Activated T-helper 1 cell treated with anti-CD3 and anti-CD28 coated beads, Interleukin-12 subunit alpha, Interleukin-12 subunit beta, Interleukin-2, Interleukin-4 antibody, amounts not matched to agents 30 ng/mL and 10 ng/mL and 1 ng/mL, durations not matched to agents 14 hours and 24 hours and 36 hours (primary cell): ENCODE measurements at places on chromosomes 7 and 10.

DNA sequence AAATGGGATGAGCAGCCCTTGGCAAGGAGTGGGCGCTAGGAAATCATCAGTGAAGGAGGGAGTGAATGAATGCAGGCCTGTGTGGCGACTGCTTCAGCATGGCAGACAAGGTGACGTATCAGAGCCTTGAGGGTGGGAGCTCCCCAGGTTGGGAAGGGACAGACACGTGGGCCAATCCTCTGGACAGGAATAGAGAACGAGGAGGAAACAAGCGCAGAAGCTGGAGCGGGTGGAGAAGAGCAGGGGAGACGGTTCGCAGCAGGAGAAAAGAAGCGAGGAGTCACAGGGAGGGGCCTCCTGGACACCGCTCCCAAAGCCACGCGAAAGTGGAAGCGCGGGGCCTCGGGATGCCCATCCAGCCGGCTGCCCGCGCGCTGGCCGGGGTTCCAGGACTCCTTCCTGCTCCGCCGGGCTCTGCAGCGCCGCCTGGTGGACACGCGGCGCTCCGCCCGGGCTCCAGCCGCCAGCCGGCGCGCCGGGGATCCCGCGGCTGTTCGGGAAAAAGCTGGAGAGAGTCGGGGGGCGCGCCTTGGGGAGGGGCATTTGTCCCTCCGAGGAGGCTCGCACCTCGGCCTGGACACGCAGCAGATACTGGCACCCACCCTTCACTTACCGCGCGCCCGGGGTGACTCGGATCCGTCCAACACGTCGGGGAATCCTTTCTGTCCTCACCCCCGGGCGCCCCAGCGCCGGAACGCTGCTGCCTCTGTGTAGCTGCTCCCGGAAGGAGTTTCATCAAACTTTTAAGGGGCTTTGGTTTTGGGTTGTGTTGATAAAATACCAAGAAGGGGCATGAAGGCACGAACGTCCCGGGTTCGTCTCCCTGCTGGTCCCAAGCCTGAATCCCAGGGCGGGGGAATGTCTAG, 6.3 kb downstream of the ZNF503 start:
- DNase-seq = no peak

GRCh38 chr7:142862351-142862750, 7.5 kb downstream of the EPHB6 start:
- no peak for DNase-seq

DNA sequence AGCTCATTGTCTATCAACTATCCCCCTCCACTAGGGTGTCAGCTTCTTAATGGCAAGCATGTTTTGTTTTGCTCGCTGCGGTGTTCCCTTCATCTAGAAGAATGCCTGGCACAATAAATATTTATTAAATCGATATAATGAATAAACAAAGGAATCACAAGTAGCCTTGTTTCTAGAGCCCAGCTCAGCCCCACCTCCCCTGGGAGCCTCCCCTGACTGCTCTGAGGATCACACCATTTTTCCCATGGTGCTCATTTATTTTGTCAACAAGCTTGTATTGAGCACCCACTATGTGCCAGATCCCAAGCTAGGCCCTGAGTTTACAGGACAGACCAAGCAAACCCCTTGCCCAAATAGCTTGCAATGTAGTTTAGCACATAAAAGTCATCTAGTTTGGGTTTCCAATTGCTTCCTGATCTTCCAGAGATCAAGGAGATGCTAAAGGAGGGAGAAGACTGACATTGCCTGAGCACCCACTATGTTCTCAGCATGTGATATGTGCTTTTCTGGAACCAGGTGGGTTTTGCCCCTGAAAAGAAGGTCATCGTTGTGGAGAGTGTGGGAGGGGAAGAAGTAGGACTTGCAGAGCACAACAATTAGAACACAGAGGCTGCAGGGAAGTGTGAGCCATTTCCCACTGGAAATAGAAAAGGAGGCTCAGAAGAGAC, 42.3 kb upstream of the GPAM start:
- DNase-seq = no peak

GRCh38 chr7:37320848-37321468, 127.7 kb downstream of the ELMO1 start:
- DNase-seq = no peak

GRCh38 chr7:27212497-27213432, 12.9 kb upstream of the HOXA13 start:
- DNase-seq = no peak

GRCh38 chr10:128981881-128982615, 485.0 kb upstream of the MGMT start:
- no peak for DNase-seq

DNA sequence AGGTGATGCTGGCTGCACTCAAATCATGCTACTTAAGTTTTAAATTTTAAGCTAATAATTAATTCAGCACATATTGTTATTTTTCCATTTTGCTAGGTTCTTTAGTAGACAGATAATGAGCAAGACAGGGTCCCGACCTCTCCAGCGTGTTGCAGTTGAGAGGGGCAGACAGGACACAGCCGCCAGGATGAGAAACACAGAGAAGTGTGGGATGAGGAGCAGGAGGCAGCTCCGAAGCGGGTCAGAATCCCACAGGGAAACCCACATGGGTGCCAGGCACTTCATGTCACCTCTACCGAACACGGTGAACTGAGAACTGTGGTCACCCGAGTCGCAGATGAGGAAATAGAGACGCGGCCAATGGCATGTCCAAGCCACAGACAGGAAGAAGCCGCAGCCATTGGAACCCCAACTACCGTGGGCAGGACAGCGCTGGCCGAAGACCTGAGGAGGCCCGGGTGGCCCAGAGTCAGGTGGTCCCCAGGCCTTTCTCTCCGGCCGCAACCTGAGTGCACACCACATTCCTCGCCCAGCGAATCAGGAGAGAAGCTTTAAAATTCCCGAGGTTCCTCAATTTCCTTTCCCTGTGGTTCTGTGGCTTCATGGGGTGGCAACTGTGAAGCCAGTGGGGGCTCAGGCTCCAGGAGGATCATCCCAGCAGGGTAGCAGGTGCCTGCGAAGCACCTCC, 213.0 kb downstream of the DNAJB6 start:
- DNase-seq = no peak

- no peak for DNase-seq
Observed at GRCh38 chr10:115953281-115953680, 319.7 kb downstream of the GFRA1 start.

- DNase-seq = no peak
Observed at GRCh38 chr7:128266883-128267594, 26.0 kb downstream of the LEP start.

DNA sequence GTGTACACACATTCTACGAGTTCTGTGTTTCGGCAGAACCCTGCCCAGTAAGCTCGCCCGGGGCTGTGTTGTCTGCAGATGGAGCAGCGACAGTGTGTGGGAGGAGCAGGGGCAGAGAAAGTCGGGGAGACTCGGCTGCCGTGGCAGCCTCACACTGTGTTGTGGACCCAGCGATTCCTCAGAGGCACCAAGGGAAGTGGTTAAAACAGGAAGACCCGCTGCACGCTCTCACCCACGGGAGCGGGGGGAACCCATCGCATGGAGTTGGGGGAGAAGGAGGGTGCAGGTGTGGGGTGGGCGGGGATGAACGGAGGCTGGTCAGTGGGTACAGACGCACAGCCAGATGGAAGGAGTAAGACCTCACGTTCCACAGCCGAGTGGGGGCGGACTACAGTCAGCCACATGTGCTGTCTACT, 250.2 kb downstream of the ELFN1 start:
- peak; percentile 30 for DNase-seq

DNA sequence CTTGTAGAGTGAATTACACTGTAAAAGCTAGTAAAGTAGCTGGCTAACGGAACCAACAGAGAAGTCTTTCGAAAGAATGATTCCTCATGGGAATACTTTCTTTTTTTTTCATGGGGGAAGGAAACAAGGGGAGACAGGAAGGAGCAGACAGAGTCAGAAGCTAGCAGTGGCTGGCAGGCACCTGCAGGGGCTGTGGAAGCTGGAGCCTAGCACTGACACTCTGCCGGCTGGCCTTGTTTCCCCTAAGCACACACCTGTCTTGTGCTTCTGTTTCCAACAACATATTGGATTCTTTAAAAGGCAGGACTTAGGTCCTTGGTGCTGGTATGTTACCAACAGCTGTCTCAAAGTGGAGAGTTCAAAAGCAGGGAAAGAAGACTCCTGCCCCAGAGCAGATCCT, 24.7 kb downstream of the NOD1 start:
- no peak for DNase-seq

DNA sequence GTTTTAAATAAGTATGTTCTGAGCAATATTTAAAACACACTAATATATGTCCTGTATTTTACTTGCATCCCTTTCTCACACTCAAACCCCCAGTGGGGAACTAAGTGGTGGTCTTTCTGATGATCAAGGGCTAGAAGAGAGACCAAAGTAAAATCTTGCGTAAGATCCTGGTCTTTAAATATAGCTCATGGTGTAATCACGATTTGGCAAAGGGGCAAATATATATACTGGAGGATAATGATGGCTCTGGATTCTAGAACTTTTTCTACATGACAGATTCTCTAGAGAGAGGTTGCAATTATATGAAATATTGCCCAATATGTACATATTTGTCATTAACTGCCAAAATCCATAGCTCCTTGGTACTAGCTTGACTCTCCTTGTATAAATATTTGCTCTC, 438.3 kb downstream of the NXPH1 start:
- DNase-seq = no peak

GRCh38 chr7:17104419-17104818, 194.0 kb upstream of the AHR start:
- DNase-seq = no peak

GRCh38 chr10:122861711-122862161, 16.1 kb upstream of the CUZD1 start:
- no peak for DNase-seq

GRCh38 chr10:50809596-50809995, 69.9 kb downstream of the ASAH2B start:
- no peak for DNase-seq

DNA sequence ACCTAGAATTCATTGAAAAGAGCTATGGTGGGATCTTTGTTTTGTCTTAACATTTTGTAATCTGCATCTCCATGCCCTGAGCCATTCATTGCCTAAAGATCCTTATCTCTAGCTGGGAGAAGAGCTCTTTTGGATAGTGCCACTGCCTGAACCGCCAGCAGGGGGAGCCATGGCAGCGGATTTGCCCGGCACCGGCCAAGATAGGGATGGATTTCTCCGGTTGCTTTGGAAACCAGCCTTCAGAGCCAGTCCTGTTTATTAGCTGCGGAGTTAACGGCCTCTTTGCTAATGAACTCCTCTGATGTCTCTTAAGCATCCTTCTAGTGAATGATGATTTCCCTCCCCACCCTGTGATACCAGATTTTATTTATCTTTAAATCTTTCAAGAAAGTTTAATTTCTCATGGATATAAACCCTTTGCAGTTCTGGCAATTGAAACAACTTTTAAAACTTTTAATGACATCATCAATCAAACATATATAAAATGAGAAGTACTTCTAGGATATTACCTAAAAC, 58.2 kb upstream of the LYZL2 start:
- DNase-seq = peak; percentile 63

- no peak for DNase-seq
Observed at GRCh38 chr7:126723966-126724544, 528.7 kb downstream of the GRM8 start.

- DNase-seq = no peak
Observed at GRCh38 chr10:87656431-87657072, 3.1 kb upstream of the PAPSS2 start.

DNA sequence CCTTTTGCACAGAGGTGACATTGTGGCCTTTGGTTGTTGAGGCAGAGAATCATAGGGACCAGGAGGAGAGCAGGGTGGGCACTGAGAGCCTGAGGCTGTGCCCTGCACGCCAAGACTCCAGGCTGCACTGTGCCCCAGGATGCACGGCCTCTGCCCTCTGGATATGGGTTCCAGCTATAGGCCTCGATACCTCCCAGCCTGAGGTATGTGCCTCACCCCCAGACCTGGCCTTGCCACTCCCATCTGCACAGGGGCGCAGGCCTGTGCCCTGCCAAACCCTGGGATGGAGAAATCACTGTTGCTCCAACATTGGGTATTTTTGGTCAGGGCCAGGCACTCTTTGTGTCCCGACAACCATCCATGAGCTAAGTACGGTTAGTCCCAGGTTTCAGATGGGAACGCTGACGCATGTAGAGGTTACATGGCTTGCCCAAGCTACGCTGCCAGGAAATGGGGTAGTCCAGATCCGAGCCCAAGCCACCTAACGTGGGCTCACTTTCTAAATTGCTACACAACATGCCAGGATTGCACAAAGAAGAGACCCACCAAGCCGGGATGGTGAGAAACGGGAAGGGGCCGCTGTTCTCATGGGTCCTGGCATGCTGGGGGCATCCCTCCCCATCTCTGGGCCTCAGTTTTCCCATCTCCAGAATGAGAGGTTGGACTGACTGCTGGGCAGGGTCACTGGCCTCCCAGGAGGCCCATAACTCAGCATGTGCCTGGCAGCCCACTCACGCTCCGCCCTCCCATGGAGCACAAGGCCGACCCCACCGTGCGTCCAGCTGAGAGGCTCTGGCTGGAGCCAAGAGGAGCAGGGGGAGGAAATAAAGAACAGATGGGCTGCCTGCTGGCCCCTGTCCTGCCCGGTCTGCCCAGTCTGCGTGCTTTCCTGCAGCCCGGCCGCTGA, 44.2 kb downstream of the ZCCHC24 start:
- no peak for DNase-seq

DNA sequence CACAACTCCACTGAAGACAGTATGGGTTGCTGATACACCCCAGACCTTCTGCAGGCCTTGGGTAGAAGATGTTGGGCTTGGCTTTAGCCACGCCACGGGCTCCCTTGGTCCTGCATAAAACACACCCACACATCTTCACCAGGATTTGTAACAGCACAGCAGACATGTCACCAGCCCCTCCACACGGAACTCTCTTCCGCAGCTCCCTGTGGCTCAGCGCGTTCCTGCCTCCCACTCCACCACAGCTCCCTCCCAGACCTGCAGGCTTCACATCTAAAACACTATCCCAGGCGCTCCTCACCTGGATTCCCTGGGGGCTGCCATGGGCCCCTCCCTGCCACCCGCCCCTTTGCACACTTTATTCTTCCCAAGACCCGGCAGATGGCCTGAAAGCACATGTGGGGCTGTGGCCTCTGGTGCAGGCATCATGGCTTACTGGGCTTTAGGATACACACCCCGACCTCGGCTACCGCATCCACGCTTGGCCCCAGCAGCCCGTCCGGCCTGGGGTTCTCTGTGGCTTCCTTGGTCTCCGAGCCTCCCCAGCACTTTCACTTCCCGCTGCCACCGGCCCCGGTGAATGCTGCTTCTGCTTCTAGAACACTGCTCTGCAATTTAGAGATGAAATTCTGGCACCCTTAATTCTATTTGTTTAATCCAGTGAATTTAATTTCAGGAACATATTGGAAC, 432.9 kb downstream of the DNAJB6 start:
- DNase-seq = no peak

- DNase-seq = no peak
Observed at GRCh38 chr7:1539181-1539881, 8.8 kb downstream of the MAFK start.
